ENCODE measurements at places on chromosomes 12 and 14.
A peak's percentile ranks its signal among the peaks of the same experiment; 100 is the strongest.

DNA sequence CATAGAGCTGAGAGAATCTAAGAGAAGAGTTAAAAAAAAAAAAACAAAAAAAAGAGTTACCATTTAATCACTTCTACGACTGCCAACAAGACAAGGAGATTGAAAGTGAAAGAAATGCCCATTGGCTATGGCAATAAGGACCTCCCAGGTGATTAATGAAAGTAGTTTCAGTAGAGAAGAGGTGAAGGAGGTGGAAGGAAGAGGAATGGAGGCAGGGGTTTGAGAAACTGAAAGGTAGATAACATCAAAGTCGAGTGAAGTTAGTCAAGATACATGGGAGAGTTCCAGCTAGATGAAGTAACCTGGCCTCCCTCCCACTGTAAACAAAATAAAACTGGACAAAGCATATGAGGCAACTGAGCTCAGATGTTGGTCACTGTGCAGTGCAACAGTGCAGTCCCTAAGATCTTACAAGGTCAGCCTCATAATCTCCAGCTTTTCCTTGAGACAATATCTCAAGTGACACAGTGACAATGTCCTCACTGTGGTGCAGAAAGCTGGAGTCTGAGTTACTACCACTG, 118.0 kb upstream of the CCDC198 start:
- no peak for DNase-seq

DNA sequence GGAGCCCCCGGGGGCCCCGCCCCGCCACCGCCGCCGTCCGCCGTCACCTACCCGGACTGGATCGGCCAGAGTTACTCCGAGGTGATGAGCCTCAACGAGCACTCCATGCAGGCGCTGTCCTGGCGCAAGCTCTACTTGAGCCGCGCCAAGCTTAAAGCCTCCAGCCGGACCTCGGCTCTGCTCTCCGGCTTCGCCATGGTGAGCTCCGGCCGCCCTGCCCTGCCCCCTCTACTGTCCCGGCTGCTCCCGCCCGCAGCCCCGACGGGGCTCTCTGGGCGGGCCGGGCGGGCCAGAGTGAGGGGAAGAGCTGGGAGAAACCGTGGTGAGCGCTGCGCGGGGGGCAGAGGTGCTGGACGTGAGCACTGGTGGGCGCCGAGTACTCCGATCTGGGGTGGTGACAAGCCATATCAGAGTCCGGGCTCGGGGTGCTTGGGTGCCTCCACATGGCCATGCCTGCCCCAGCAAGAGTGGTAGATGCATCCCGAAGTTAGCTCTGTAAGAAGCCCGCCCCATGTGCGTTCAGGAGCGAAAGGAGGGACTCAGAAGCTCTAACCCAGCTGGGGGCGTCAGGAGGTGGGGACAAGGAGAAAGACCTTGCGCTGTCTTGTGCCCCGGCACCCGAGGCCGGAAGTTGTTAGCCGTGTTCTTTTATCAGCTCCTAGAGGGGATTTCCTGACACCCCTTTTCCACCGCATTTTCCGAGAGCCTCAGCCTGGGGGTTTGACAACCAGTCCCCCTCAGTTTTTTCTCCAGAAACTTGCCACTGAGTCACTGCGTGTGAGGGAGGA, 717 bp downstream of the ORAI1 start:
- no peak for DNase-seq

GRCh38 chr14:24129410-24129998, 955 bp upstream of the FITM1 start:
- DNase-seq, result no peak

DNA sequence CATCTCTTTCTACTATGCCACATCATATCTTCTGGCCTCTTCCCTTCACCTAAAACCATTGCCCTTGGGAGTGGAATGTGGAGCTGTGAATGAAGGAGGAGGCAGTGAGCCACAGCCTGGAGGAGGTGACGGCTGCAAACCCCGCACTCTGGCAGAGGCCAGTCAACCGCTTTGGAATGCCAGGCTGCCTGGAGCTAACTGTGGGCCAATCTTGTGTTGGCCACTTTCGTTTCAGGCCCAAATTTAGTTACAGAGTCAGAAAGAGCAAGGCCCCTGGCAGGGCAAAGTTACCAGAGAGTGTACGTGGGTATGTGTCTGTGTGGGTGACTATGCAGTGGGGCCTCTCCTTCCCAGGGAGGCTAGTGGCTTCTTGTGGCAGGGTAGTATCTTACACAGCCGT, 40.1 kb downstream of the CACNA1C start:
- DNase-seq, result no peak

DNA sequence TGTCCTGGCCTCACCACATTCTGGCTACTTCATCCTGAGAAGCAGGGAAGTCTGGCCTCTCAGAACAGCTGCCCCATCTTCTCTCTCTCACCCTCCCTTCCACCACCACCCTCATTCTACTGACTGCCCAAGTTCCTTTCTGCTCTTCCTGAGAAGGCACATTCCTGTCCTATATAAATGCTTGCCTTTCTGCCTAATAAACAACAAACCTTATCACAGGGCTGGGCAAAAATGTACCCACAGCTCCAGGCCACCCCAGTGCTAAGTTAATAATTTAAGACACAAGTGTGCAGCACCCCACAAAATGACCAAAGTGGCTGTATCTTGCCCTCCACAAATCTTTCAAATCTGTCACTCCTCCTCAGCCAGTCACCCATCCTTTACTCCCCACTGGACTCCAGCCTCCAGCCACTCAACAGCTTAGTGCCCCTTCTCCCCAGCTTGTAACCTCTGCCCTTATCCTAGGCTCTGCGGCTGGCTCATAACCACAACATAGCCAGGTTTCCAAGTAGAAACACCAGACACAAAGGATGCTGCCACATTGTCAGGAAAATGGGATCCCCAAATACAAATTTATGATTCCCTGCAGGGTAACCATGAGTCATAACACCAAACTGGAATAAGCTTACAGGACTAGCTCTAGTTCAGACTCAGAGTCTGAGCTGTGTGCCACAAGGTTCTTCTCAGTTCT, 15.0 kb downstream of the OXA1L start:
- no peak for DNase-seq

DNA sequence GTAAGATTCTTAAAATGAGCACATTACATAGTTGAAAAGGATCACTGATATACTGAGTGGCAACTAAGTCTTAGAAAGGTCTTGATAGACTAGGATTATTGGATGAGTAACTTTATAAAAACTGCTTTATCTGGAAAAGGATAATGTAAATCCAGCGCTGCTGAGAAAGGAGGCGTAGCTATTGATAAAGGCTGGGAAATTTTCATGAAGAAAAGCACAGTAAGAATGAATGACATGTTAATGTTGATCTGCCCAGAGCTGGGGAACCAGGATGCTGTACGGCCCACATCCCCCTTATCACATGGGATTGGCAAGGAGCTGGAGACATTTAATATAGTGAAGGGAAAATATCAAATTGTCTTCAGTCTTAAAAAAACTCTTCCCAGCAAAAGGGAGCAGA, 174.0 kb downstream of the APAF1 start:
- no peak for DNase-seq

GRCh38 chr12:118581371-118581770, 205.0 kb downstream of the SUDS3 start:
- DNase-seq, result no peak

GRCh38 chr14:33671556-33671955, 279.3 kb downstream of the EGLN3 start:
- no peak for DNase-seq

DNA sequence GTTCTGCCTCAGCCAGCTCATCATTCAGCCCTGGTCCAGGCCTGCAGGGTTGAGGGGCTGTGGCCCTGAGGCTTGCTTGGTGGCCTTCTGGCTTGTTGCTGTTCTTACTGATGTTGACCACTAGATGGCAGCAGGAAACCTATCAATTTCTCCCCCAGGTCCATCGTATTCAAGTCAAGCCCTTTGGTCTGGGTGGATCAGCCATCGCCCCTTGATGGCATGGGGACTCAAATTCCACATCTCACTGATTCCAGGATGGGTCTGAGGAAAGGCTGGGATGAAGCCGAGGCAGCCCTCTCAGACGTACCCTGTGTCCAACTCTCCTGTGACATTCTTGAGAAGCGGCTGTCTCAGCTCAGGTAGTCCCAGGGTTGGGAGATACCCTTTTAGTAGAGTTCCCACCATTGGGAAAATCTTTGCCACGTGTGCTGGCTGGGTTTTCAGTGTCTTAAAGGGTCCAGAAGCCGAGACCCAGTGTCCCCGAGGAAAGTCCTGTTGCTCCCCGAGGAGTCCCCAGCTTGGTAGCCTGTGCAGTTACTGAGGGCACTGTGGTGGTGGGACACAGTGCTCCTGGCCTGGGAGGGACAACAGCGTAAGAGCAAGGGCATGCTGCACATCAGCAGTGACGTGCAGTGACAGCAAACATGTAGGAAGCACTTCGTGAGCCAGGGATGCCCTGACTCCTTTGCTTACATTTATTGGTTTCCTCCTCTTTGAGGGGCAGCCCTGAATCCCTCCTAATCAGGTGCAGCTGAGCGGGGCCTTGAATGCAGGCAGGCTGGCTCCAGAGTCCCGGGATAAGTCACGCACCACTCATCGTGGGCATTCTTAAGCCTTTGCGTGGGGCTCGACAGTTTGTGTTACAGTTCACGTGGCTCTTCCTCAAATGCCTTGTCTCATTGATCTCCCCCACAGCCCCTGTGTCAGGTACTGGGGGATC, 58.6 kb downstream of the TSPAN9 start:
- no peak for DNase-seq

GRCh38 chr14:51897791-51898355, 37.5 kb downstream of the GNG2 start:
- no peak for DNase-seq

DNA sequence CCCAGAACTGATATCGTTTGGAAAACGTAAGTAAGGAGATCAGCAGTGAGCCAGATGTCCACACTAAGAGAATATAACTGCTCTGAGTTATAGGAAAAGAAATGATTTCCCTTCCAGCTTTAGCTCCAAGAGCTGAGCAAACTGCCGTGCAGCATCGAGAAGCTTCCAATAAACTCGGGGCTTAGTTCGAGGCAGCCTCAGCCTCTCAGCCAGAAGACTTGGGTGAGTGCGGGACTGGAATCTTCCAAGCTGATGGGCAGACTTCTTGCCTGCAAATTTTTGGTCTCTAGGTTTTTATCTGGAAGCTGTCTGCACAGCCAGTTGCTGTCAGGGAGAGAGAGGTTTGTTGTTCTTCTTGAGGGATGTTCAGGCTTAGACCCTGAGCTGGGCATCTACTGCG, 196.1 kb downstream of the PHETA1 start:
- DNase-seq, result no peak

GRCh38 chr12:122869207-122869973, 26.5 kb downstream of the VPS37B start:
- DNase-seq, result no peak

- DNase-seq, result no peak
Observed at GRCh38 chr12:96048393-96048969, 13.1 kb upstream of the LTA4H start.

DNA sequence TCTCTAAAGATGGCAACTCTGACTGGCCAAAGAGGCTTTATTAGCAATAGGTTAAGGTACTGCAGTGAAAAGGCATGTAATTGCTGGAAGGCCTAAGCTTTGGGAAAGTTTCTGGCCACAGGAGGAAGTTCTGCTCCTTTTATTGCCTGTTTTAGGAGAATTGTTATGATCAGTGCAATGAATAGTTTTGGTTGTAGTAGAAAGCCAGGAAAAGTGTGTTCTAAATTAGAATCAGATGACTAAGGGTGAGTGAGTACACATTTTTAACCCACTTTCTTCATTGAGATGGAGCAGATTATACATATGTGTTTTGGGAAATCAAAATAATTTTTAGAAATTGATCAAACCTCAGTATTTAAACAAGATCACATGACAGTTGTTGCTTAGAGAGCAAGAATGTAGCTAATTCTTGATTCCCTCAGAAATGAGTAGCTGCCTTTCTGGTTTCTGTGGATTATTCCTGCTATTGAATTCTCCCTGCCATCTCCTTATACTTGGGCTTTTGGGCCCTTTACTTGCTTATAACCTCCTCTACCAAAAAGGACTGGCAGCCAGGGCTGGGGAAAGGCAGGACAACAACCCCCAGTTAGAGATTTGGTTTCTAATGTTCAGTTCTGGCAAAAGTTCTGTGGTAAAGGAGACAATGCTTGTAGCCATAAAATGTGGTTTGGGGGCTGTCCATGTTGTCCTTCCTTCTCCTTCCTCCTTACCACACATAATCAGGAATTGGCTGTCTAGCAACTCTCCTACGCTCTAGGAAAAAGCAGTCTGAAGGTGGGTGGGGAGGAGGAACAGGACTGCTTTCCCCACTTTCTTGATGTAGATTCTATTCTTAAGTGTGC, 217.1 kb downstream of the SLC38A4 start:
- DNase-seq, result peak; percentile 45

DNA sequence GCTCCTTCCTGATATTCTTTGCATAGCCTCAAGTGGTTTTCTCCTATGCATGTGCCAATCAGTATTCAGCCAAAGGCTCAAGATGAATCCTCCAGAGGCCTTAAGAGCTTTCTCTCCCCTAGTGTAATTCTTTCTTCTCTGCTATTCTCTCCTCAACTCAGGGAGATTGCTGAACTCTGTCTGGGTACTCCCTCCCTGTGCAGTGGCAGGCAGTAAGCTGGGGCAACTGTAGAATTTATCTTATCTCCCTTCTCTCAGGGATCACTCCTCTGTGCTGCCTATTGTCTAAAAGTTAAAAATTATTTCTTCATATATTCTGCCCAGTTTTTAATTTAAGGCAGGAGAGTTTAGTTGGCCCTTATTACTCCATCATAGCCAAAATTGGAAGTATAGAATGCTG, 28.5 kb upstream of the RTRAF start:
- no peak for DNase-seq

- no peak for DNase-seq
Observed at GRCh38 chr14:98101323-98101722, 1170.7 kb downstream of the BCL11B start.

DNA sequence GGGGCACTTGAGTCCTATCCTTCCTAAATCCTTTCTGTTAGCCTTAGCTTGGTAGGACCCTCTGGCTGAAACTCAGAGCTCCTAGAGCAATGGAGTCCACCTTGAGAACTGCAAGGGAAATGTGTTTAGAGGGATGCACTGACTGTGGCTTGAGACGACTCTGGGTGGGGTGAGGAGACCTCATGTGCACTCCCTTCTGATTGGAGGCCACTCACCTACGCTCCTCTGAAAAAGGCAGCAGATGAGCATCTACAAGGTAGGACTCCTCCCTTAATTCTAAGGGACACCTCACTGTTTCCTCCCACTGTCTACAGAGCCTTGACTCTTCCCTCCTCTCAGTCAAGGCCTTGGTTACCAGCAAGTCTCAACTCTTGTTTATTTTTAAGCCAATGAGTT, 1.0 kb downstream of the MAP3K12 start:
- no peak for DNase-seq

- DNase-seq, result no peak
Observed at GRCh38 chr14:85247071-85247470, 282.9 kb upstream of the FLRT2 start.

- DNase-seq, result no peak
Observed at GRCh38 chr12:103832048-103832997, 8.7 kb downstream of the NT5DC3 start.

Data from AG09319 (cell line).